Sigmoid colon (tissue), 7 donors: ENCODE measurements at places on chromosomes 3 and 15. TPM values are rescaled to one million over a fixed set of nuclear protein-coding genes. Genes with fewer than 3 reads are reported as not detected.

GRCh38 chr15:89364341-89364740 lies 29.7 kb upstream of the POLG start:
- peaks cover 100% of the 10 kb centered on the region for H3K27me3 ChIP-seq
- no peak overlapping the region for H3K27ac ChIP-seq
- H3K36me3 ChIP-seq = no peaks in the 10 kb centered on the region

GRCh38 chr3:20068512-20069177 lies 28.4 kb downstream of the KAT2B start:
- no peak overlapping the region for H3K27ac ChIP-seq
- no peak for DNase-seq
- peaks cover 46% of the 10 kb centered on the region for H3K4me1 ChIP-seq
- H3K4me3 ChIP-seq = no peak overlapping the region
- peaks cover 12% of the 10 kb centered on the region for H3K36me3 ChIP-seq

Gene RMDN3
- 20.8 TPM for total RNA-seq

Gene EPHA6
- 45.4 TPM for total RNA-seq

- no peaks in the 10 kb centered on the region for H3K27me3 ChIP-seq
- no peaks in the 10 kb centered on the region for H3K4me1 ChIP-seq
- H3K4me3 ChIP-seq = no peak overlapping the region
- H3K36me3 ChIP-seq = no peaks in the 10 kb centered on the region
- no peak for DNase-seq
These were observed 55.0 kb upstream of the CHD2 start for GRCh38 chr15:92845126-92845508.

DNA sequence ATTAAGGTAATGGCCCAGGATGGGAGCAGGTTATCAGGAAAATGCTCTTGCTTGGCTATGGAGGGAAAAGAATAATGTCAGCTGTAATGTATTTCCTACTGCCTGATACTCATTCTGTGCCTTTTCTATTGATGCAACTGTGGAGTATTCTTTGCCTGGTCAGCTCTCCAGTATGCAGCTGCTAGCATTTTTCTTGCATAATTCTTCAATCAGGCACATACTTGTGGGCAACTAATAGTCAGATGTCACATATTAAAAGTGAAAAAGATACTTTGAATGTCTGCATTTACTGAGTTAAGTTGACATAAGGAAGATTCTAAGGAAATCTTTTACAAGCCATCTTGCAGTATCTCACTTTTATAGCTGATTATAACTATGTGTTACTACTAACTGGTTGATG lies 29.5 kb downstream of the CD80 start:
- H3K36me3 ChIP-seq = no peaks in the 10 kb centered on the region
- DNase-seq = no peak
- no peak overlapping the region for H3K27ac ChIP-seq
- H3K4me3 ChIP-seq = no peak overlapping the region

DNA sequence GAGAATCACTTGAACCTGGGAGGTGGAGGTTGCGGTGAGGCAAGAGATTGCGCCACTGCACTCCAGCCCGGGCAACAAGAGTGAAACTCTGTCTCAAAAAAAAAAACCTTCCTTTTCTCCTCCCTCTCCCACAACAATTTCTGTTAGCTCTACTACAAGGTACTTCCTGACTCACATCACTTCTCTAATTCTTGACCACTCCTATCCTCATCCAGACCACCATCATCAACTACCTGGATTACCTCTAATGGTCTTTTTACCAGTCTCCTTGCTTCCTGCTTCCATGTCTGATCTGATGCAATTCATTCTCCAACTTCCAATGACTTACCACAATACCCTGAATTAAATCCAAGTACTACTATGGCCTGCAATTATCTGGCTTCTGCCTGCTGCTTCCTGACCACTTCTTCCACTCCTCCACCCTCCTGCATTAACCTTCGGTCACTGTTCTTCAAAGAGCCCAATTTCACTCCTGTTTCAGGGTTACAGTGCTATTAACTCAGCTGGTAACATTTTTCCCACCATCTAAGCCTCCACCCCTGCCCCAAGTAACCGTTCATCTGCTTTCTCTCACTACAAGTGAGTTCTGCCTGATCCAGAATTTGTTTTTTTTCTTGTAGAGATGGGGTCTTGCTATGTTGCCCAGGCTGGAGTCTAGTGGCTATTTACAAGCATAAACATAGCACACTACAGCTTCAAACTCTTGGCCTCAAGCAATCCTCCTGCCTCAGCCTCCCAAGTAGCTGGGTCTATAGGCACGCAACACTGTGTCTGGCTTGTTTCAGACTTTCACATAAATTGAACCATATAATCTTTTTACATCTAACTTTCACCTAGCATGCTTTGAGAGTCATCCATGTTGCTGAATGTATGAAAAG lies 27.8 kb downstream of the DCAF1 start:
- peaks cover 15% of the 10 kb centered on the region for H3K36me3 ChIP-seq
- no peaks in the 10 kb centered on the region for H3K4me1 ChIP-seq
- no peak overlapping the region for H3K4me3 ChIP-seq
- no peak for DNase-seq

Gene AMT
- 16.1 TPM for total RNA-seq

GRCh38 chr3:143727391-143727790 lies 120.9 kb downstream of the SLC9A9 start:
- H3K27me3 ChIP-seq = no peaks in the 10 kb centered on the region
- H3K27ac ChIP-seq = no peak overlapping the region
- no peak overlapping the region for H3K4me3 ChIP-seq
- DNase-seq = no peak
- H3K36me3 ChIP-seq = no peaks in the 10 kb centered on the region
- H3K4me1 ChIP-seq = peaks cover 5% of the 10 kb centered on the region

- H3K27me3 ChIP-seq = no peaks in the 10 kb centered on the region
- H3K27ac ChIP-seq = no peak overlapping the region
These were observed 131.6 kb downstream of the NLGN1 start for GRCh38 chr3:173529062-173529711.

- no peaks in the 10 kb centered on the region for H3K27me3 ChIP-seq
- no peaks in the 10 kb centered on the region for H3K4me1 ChIP-seq
- DNase-seq = no peak
- H3K36me3 ChIP-seq = no peaks in the 10 kb centered on the region
- peak overlapping the region; percentile 88 for H3K27ac ChIP-seq
These were observed 5.4 kb downstream of the TKT start for GRCh38 chr3:53250453-53250852.

Gene VILL
- 6.0 TPM for total RNA-seq

- DNase-seq = no peak
- H3K4me3 ChIP-seq = no peak overlapping the region
- no peaks in the 10 kb centered on the region for H3K36me3 ChIP-seq
- no peak overlapping the region for H3K27ac ChIP-seq
- peaks cover 18% of the 10 kb centered on the region for H3K4me1 ChIP-seq
- no peaks in the 10 kb centered on the region for H3K27me3 ChIP-seq
These were observed 27.3 kb downstream of the ACSBG1 start for GRCh38 chr15:78207110-78207458.

GRCh38 chr15:79593119-79593869 lies 161.2 kb downstream of the MINAR1 start:
- no peaks in the 10 kb centered on the region for H3K27me3 ChIP-seq
- DNase-seq = no peak
- H3K4me3 ChIP-seq = no peak overlapping the region

Gene CIDEC
- 5.3 TPM for total RNA-seq

DNA sequence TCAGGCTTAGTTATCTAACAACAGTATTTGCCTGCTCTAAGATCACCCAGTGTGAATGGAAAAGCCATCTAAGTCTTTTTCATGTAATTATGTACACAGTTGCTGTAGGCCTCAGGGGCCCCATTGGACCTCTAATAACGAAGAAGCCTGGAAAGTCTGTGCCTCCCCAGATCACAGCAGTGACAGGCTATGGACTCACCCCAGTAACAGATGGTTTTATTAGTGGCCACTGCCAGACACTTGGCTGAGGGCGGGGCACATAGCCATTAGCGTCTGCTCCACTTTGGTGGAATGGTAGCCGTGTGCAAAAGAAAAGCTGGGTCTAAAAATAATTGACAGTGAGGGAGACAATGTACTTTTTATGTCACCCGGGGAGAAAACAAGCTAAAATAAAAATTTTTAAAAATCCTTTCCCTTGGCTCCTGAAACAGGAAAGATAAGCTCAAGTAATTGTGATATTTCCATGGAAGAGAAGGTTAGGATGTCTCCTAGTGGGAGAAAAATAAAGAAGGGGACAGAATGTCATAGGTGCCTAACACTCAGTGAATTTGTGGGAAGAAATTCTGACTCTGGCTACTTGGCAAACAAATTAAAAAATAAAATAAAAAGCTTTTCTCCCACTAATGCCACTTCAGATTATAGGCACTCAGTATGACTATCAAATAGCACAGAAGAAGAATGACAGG lies 44.3 kb upstream of the ZNF385D start:
- H3K27ac ChIP-seq = no peak overlapping the region
- DNase-seq = no peak
- no peaks in the 10 kb centered on the region for H3K36me3 ChIP-seq
- no peak overlapping the region for H3K4me3 ChIP-seq
- H3K4me1 ChIP-seq = no peaks in the 10 kb centered on the region

- H3K27ac ChIP-seq = no peak overlapping the region
- H3K4me1 ChIP-seq = no peaks in the 10 kb centered on the region
- no peak overlapping the region for H3K4me3 ChIP-seq
- no peaks in the 10 kb centered on the region for H3K27me3 ChIP-seq
These were observed 51.5 kb upstream of the GSK3B start for GRCh38 chr3:120145542-120146285.

Gene HDC
- 1.4 TPM for total RNA-seq

Gene IL17RD
- total RNA-seq = 18.9 TPM

- H3K4me3 ChIP-seq = no peak overlapping the region
- DNase-seq = no peak
- no peaks in the 10 kb centered on the region for H3K4me1 ChIP-seq
- no peaks in the 10 kb centered on the region for H3K27me3 ChIP-seq
These were observed 125.4 kb upstream of the MME start for GRCh38 chr3:154954757-154955156.

DNA sequence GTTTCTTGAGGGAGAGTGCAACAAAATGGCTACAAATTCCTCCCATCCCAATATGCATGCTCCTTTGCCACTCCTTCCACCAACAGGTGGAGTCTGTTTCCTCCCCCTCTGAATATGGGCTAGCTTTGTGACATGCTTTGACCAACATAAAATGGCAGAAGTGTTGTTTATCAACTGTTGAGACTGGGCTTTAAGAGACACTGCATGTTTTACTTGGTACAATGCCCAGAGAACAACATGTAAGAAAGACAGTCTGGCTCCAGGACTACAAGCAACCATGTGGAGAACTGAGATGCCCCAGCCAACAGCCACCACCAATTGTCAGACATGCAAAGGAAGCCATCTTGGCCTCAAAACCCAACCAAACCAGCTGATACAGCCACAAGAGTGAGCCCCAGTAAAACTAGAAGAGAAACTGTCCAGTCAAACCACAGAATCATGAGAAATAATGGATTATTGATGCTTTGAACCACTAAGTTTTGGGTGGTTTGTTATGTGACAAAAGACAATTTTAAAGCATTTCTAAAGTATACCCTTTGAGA lies 40.5 kb downstream of the NUDT16 start:
- H3K36me3 ChIP-seq = no peaks in the 10 kb centered on the region
- H3K27ac ChIP-seq = no peak overlapping the region
- H3K4me3 ChIP-seq = no peak overlapping the region
- H3K27me3 ChIP-seq = no peaks in the 10 kb centered on the region
- H3K4me1 ChIP-seq = no peaks in the 10 kb centered on the region

DNA sequence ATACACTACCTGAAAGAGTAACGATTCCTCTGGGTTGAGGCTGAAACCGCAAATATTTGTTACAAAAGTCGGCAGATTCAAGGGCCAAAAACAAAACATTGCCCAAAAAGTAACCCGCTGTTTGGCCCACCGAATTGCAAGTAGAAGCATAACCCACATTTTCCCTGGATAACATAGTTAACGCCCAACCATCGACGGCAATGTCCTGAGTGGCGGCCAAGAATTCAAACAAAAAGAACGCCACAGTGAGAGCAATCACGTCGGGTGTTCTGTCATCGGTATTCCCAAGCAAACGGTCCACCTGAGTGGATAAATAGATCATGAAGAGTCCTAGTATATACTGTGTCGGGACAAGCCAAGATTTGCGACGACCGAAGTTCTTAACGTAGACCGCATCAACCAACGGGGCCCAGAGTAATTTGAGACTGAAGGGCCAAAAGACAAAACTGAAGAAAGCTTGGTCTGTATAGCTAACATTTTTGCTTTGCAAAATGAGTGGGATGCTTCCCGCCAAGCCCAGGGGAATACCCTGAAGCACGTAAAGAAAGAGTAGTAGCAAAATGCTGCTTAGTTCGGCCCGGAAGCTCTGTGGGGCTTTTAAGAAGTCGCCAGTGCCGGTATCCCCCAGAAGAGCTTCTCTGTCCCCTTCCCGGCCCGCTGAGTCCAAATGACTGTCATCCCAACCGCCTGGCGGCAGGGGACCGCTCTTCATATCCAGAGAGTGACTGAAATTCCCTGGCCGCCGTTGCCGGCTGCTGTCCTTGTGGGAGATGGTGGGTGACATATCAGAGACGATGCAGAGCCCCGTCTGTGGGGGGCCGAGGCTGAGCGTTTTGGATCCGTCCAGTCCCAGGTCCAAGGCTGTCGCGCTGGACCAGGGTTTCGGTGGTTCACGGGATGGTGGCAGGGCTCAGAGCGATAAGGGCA lies 750 bp downstream of the SLC33A1 start:
- H3K4me3 ChIP-seq = peak overlapping the region; percentile 91
- DNase-seq = peak; percentile 75
- H3K36me3 ChIP-seq = no peaks in the 10 kb centered on the region
- H3K4me1 ChIP-seq = peaks cover 46% of the 10 kb centered on the region
- no peaks in the 10 kb centered on the region for H3K27me3 ChIP-seq

GRCh38 chr15:34109797-34110663 lies 8.1 kb downstream of the PGBD4 start:
- DNase-seq = no peak
- no peaks in the 10 kb centered on the region for H3K36me3 ChIP-seq
- no peak overlapping the region for H3K27ac ChIP-seq
- no peak overlapping the region for H3K4me3 ChIP-seq

Gene IRAK2
- 3.6 TPM for total RNA-seq

DNA sequence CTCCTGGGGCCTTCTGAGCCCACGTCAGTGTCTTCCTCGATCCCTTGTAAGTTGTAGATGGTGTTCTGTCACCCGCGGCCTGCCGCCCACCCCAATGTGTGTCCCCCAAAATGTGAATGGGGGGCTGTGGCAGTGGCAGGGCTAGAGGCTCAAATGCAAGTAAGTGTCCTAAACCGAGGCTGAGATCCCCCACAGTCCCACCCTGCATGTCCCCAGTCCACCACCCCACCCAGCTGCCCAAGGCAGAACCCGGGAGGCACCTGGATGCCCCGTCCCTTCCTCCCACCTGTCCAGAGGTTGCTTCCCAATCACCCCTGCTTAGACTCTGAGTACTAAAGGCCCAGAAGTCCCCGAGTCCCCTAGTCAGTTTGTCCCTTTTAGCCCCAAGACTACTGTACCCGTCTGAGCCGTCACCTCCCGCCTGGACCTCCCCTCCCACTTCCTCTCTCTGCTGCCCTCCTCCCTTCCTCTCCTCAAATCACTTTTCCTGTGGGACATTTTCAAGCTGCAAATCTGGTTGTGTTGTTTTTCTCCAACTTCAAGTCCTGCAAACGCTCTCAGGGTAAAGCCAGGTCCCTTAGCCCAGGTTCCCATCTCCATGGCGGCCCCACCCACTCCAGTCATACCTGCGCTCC lies 11.8 kb upstream of the PLXND1 start:
- H3K36me3 ChIP-seq = no peaks in the 10 kb centered on the region
- H3K4me1 ChIP-seq = no peaks in the 10 kb centered on the region
- H3K27me3 ChIP-seq = no peaks in the 10 kb centered on the region
- peak overlapping the region; percentile 44 for H3K27ac ChIP-seq

- H3K27me3 ChIP-seq = no peaks in the 10 kb centered on the region
- no peaks in the 10 kb centered on the region for H3K36me3 ChIP-seq
- DNase-seq = no peak
- H3K27ac ChIP-seq = no peak overlapping the region
- no peak overlapping the region for H3K4me3 ChIP-seq
These were observed 48.7 kb upstream of the MDFIC2 start for GRCh38 chr3:70360979-70361760.

- H3K27ac ChIP-seq = peak overlapping the region; percentile 77
- no peaks in the 10 kb centered on the region for H3K27me3 ChIP-seq
- H3K4me3 ChIP-seq = no peak overlapping the region
- DNase-seq = no peak
These were observed 34.8 kb downstream of the IGF1R start for GRCh38 chr15:98682992-98683701.
